ENCODE measurements at places on chromosomes 2 and 18.
A peak's percentile ranks its signal among the peaks of the same experiment; 100 is the strongest.

DNA sequence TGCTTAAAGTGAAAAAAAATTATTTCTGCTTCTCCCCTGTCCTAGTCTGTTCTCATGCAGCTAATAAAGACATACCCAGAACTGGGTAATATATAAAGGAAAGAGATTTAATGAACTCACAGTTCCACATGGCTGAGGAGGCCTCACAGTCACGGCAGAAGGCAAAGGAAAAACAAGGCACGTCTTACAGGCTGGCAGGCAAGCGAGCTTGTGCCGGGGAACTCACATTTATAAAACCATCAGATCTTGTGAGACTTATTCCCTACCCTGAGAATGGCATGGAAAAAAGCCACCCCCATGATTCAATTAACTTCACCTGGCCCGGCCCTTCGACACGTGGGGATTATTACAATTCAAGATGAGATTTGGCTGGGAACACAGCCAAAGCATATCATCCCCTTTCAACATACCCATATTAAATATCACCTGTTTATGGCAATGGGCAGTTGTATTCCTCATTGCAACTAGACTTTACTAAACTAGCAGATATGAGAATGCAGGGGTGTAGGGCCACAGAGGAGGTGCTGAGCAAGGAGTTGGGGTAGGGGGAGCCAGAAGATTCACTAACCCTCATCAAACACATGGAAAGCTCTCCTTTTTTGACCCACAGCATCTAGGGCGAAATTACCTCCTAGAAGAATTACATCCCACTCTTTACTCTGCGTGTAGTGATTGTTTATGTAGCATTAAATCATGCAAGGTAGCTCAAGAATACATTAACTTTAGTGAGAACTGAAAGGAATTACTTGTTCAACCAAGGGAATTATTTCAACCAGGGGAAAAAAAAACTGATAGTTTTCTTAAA lies 183.3 kb upstream of the DOK6 start:
- DNase-seq: peak; percentile 7

- no peak for DNase-seq
Measured at GRCh38 chr18:3624935-3625741, 175.2 kb downstream of the TGIF1 start.

GRCh38 chr2:143694335-143694734 lies 565.1 kb downstream of the ARHGAP15 start:
- DNase-seq: no peak

DNA sequence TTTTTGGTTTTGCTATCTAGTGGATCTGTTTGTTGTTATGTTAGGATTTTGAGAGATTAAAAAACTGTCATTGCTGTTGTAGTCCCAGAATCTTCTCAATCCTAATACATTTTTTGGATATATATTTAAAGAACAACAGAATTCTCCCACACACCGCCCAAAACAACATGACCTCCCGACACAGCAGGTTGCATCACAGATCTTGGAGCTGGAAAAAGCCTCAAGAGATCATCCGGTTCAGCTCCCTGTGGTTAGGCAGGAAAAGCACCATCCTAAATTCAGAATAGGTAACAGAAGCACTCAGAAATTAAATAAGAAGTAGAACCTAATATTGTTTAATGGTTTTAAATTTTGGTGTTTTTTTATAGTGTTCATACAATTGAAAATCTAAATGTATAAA lies 251.4 kb upstream of the STON1 start:
- no peak for DNase-seq

- DNase-seq: no peak
Measured at GRCh38 chr2:81481242-81481993, 1176.9 kb upstream of the LRRTM1 start.

- DNase-seq: no peak
Measured at GRCh38 chr2:60268661-60269060, 284.8 kb downstream of the BCL11A start.

GRCh38 chr2:11713815-11714214 lies 32.6 kb upstream of the LPIN1 start:
- no peak for DNase-seq

- DNase-seq: no peak
Measured at GRCh38 chr2:123961576-123961975, 63.5 kb upstream of the CNTNAP5 start.

DNA sequence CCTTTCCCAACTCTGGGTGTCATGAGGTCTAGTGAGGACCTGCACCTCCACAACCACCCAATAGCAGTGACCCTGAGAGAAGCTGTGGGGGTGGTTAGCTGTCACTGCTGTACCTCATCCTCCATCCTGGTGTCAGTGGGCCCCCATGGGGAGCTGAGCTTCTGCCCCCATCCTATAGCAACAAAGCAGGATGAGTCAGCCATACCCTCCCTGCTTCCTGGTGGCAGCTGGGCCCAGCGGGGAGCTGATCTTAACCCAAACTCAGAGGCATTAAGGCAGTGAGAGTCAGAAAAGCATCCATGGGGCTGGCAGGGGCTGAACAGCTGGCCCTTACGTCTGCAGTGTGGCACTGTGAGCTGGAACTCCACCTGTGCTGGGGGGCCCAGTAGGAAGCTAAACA lies 247.8 kb upstream of the HDAC4 start:
- DNase-seq: no peak

DNA sequence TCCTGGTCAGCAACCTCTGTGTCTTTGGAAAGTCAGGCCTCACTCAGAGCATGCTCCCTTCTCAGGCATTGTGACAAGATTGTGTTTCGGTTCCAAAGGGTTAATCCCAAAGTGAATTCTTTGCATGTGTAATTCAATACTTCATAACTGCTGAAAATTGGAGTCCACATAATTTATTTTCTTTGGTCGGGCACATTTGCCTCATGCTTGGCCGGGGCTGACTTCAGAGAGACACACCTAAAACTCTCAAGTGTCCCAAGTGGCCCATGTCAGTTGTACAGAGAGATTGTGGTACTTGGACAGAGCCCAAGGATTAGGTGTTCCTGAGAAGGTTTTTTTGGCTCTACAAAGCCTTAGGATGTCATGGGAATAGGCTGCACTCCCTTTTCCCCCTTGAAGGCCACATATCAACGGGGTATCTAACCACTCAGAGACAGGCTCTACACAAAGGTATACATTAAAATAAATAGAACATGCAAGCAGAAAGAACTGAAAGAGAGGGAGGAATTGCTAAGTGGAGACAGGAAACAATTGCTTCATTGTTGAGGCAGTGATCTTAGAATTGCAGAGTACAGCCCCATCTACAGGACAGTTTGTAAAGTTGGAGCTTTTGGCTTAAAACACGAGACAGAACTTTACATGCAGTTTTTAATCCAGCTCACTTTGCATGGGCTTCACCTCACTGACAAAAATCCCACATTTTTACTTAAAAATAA lies 1232.3 kb upstream of the ZEB2 start:
- DNase-seq: peak; percentile 68

- no peak for DNase-seq
Measured at GRCh38 chr2:64700133-64700809, 46.6 kb upstream of the SERTAD2 start.

GRCh38 chr2:134522496-134523455 lies 196.0 kb downstream of the TMEM163 start:
- no peak for DNase-seq

DNA sequence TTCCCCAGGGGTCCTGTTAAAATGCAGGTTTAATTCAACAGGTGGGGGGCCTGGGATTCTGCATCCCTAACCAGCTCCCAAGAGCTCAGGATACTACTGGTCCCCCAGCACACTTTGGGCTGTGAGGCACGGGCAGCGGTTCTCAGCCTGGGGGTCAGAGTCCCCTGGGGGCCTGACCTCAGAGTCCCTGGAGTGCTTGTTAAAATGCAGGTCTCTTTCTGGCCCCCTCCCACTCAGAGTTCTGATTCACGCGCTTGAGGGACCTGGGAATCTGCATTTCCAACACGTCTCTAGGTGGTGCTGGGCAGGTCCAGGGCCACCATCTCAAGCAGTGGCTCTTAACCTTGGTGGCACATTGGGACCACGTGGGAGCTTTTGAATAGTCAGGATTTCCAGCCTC lies 2.8 kb upstream of the OTOS start:
- no peak for DNase-seq

- peak; percentile 54 for DNase-seq
Measured at GRCh38 chr2:174748948-174749347, 15.3 kb downstream of the CHRNA1 start.

GRCh38 chr18:36628435-36629137 lies 200.2 kb downstream of the TPGS2 start:
- DNase-seq: no peak

DNA sequence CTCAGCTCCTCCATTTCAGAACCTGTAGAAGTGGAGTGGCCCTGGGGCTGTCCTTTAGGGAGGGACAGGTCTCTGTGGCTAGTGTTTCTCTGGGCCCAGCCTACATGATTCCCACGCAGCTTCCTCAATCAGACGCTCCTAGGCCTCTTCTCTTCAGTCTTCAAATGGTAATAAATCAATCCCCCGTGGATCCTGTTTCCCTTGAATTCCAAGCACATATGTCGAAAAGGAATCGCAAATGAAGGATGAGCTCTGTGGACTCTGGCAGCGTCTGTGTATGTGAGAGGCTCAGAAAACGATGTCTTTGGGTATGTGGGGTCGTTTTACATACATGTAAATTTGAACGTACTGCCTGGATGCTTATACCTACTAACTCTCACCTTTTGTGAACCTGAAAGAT lies 98.5 kb upstream of the ST8SIA3 start:
- DNase-seq: no peak

DNA sequence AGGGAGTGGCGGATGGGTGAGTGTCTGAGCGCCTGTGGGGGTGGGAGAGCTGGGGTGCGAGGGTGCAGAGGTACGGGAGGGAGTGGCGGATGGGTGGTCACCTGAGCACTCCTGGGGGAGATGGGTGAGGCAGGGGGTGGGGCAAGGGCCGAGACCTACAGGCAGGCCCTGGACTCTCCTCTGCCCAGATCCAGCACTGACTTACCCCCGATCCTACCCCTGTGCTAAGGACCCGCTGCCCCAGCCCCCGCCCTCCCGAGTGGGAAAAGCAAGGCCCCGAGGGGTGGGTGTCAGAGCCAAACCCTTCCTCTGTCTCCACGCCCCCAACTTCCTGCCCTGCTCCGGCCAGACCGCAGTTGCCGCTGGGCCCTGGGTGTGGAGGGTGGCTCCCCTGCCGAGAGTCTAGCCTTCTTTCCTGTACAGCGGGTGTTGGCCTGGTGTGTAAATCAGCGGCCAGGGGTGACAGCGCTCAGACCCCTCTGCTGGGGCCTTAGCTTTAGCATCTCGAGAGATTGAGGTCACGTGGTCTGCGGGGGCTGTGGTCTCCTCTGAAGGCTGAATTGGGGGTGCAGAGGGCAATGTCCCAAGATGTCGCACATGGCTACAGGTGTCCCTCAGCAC lies 12.5 kb downstream of the BOK start:
- no peak for DNase-seq

- DNase-seq: no peak
Measured at GRCh38 chr2:65137197-65137775, 7.4 kb upstream of the RAB1A start.

DNA sequence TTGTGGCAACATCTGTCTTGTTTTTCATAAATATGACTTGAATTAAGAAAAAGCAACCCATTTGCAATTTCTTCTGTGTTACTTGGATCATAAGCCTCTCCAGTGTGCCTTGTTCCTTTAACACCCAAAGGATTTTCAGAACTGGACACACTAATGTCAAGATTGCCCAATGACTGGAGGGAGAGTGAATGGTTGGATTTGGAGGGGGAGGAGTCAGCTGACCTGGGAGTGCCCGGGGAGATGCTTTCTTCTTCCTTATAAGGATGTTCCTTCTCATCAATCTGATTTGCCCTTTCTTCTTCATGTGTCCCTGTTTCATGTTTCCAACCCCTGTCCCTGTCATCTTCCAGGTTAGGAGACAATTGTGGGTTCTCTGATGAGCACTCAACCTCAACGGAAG lies 48.8 kb downstream of the ALPK2 start:
- no peak for DNase-seq

DNA sequence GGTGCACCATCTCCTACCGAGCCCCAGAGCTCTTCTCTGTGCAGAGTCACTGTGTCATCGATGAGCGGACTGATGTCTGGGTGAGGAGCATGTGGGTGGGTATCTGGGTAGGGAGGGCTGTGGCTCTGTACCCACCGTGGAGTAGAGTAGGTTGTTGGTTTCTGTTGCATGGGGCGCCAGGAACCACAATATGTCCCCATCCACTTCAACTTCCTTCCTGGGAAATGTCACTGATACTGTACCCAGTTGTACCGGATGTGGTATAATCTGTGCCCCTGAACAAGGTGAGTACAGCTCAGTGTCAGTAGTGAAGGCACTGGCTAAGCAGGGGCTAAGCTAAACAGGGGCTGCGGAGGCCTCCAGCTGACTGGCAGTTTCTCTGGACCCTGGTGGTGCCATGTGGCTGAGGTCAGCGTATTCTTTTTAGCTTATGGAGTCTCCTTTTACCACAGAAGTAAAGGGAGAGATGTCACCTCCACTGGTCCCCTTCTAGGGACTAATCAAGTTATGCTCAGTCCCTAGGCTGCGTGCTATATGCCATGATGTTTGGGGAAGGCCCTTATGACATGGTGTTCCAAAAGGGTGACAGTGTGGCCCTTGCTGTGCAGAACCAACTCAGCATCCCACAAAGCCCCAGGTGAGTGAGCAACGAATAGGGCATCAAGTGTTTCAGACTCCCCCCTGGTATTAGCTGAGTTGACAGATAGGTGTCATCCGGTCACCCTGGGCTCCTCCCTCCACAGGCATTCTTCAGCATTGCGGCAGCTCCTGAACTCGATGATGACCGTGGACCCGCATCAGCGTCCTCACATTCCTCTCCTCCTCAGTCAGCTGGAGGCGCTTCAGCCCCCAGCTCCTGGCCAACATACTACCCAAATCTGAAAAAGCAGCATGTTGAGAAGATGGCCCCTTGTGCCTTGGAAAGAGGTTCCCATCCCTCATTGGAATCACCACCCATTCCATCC lies 2.7 kb downstream of the STK16 start:
- DNase-seq: no peak

Data from NCI-H446 (cell line).